ENCODE measurements at places on chromosomes 5 and 9.

GRCh38 chr9:99309141-99309939 is 87.3 kb downstream of the SEC61B start:
- no peak for DNase-seq

DNA sequence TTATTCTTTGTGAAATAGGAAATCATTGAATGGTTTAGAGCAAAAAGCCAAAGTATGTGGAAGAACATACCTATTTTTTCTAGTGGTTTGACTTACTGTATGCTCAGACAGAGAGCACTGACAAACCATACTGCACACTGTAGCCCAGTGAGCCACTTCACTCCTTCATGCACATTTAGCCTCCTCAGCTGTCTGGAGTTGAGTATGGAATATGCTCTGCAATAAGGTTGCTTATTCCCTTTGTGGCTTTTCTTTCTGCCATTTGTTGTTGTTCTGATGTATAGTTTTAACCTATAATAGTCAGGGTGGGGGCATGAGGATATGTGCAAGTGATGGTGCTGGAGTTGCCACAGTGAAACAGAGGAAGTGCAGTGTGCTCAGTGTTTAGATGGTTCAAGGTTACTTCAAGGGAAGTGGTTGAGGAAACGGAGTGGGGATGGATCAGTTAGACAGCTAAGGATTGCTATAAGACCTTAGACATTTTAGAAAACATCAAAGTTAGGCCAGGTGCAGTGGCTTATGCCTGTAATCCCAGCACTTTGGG is 100.7 kb downstream of the CDC42SE2 start:
- no peak for DNase-seq

- no peak for DNase-seq
Observed at GRCh38 chr5:109741390-109741789, 51.7 kb downstream of the MAN2A1 start.

- no peak for DNase-seq
Observed at GRCh38 chr5:82975396-82975795, 101.8 kb downstream of the TMEM167A start.

GRCh38 chr5:110663525-110663924 is 62.9 kb downstream of the TMEM232 start:
- DNase-seq = no peak

DNA sequence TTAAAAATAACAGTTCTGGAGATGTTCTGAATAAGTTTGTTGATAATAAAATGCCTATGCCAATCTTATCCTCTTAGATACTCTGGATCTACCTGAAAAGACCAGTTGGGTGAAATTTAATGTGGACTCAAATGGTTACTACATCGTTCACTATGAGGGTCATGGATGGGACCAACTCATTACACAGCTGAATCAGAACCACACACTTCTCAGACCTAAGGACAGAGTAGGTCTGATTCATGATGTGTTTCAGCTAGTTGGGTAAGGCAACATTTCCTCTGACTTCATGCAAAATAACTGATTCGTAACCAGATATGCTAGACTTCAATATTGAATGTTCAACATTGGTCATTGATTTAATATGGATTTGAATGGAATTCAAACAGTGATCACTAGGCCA is 27.0 kb downstream of the ERAP2 start:
- no peak for DNase-seq

- no peak for DNase-seq
Observed at GRCh38 chr5:131550606-131551005, 84.4 kb downstream of the RAPGEF6 start.

DNA sequence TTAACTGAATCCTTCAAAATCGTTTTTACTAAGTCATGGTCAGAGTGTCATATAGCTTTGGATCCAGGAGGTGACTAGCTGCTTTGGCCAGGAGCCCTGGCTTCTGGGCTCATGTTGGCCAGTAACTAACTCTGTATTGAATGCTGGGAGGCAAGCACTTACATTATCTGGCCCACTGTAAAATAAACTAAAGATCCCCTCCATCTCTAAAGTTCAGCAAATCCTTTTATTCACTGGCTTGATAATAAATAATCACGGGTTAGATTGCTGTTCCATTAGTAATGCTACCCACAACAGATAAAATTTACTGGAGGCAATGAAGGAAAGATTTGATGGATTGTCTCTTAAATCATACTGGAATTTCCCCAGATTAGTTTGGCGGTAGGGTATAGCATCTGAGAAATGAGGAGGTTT is 382.2 kb upstream of the TLE4 start:
- no peak for DNase-seq

- no peak for DNase-seq
Observed at GRCh38 chr9:74887041-74887980, at the start of gene TRPM6. TRPM6 (minus strand) TSS chr9:74887921; CDS start chr9:74887856, 65 bp downstream.

- no peak for DNase-seq
Observed at GRCh38 chr5:172534229-172535107, 80.1 kb upstream of the SH3PXD2B start.

DNA sequence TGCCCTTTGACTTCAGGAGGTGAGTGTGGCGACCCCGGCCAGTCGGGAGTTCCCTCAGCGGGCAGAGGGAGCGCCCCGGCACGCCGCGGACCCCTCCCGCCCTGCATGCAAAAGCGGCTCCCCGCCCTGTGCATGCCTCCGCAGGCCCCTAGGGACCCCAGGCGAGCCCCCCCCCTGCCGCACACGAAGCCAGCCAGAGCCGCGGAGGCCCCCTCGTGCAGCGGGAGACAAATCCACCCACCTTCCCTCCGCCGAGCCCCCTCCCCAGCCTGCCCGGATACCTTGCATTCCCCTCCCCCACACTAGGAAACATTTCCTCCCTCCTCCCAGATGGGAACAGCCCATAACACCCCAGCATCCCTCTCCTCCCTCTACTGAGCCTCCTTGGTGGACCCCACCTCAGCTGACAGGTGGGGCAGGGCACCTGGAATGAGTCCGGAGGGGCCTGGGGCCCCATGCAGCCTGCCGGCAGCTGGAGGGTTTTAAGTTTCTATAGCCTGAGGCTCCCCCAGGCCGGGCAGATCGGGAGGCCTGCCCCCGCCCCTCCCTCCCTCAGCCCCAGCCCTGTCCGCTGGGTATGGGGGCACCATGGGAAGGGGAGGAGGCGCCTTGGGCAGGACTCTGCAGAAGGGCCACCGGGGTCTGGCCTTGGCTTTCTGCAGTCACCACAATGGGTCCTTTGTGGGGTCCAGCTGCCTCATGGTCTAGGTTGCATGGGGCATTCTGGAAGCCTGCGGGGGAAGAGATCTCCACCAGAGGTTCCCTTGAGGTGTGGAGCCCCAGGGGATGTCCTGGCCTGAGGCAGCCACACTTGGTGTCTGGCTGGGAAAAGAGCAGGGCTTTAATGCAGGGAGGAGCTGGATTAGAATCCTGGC is 601 bp downstream of the ERGIC1 start:
- DNase-seq = no peak

DNA sequence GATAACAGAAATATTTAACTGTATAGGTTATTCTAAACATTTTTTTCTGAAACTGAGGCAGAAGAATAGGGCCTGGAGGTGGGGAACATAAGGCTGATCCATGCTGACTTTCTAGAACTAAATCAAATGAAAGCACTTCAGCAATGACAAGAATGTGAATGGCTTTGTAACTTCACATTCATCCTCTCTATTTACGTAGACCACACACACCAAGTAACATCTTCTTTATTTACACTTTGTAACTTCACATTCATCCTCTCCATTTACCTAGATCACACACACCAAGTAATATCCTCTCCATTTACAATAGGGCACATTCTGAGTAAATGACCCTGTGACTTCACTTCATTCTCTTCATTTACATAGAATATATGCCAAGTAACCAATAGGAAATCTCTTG is 251.8 kb upstream of the CDH9 start:
- DNase-seq = no peak

DNA sequence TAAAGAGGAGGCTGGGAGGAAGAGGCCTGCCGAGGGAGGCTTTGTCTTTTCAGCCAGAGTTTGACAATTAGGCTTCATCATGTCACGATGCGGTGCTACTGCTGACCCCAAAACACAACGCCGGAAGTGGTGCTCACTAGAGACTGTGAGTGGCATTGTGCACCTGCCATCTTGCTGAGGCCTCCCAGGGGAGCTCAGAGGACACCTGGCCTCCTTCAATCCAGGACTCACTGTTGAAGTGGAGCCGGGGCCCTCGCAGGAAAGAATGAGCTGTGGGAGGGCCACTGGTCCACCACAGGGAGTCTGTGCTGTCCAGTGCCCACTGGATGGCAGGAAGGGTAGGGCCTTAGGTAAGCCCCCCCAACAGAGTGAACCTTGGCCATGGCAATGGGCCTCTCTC is 12.7 kb upstream of the SLC25A48 start:
- DNase-seq = no peak

DNA sequence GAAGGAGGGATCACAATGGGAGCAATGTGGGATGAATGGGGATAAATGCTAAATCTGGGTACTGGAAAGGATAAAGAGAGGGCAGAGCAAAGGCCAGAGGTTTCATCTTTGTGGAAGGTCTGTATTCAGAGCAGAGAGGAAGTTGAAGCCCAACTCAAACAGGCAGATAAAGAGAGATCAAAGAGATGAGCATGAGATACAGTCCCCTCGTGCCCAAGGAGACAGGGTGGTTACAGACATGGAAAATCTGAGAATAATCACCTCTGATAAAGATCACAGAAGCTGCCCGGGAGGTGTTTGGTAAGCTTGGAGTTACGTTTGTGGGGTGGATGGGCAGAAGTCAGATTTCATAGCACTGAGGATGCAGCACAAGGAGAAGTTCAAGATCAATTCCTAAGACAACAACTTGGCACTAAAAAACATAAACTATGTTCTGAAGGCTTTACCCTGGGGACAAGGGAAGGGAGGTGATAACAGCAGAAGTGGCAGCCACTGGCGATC is 459 bp upstream of the ERAP2 start:
- DNase-seq = no peak

DNA sequence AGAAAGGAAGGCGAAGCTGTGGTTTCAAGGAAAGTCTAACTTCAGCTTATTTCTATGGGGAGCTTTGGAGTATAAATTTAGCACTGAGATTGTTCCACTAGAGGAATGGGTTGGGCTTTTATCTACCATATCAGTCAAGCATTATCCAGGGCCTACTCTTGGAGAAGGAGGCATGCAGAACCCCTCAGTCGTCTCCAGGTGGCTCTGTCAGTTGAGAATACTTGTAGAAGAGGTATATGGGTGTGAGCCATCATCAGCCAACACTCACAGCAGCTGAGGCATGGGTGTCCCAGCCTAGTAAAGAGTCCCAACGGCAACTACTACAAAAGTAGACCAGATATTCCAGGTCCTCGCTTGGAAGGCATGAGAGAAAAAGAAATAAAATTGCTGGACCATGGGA is 548.5 kb upstream of the GRAMD2B start:
- no peak for DNase-seq

DNA sequence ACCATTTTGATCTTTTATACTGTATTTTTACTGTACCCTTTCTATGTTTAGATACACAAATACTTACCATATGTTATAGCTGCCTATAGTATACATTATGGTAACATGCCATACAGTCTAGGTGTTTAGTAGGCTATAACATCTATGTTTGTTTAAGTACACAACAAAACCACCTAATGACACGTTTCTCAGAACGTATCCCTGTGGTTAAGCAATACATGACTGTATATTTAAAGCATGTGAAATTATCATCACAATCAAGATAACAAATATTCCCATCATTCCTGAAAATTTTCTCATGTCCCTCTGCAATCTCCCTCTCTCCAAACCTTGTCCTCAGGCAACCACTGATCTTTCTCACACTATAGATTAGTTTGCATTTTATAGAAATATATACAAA is 66.4 kb upstream of the SUSD1 start:
- DNase-seq = no peak

DNA sequence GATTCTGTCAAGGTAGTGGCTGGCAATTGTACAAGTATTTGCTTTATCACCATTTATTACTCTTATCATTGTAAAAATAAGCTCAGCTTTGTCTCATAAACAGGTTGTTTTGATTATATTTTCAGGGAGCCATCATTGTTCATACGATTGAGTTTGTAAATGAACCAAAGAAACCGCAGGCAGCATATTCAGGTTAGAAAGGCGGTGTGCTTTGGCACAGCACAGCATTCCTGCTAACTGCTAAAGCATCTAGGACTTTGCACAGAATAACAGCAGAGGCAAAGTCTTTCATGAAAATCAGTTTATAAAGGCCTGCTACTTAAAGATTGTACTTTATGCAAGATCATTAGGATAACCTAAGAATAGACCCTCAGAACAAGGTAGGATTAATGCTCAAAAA is 281.5 kb upstream of the SLC24A2 start:
- DNase-seq = no peak

DNA sequence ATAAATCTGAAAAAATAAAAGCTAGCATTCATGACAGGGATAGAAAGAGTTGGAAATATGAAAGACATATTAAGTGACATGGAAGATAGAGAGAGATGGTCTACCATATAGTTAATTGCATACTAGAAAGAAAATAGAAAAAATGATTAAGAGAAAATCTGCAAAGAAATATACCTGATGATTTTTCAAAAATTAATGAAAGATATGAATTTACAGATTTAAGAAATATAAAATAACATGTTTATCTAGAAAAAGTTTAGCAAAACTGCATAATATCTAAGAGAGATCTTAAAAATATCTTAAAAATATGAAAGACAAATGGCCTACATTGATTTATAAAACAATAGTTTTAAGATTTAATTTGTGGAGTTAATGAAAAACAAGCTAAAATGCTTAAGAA is 219.1 kb upstream of the RPS23 start:
- DNase-seq = no peak

DNA sequence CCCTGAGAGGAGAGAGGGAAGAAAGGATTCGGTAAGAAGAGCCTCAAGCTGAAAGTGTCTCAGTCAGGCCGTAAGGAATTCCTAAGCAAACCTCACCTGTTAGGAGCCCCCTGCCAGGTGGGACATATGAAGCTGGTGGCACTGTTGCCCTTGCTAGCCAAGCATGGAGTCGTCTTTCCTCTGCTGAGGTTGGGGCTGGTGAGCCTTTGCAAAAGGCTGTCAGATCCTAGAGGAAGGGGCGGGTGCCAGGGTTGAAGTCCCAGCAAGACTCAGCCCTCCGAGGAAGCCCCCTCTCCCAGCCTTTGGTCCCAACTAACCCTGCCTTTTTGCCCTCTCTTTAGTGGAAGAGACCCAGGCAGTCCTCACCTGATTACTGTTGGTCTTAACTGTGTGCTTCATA is 5.5 kb upstream of the SMIM32 start:
- no peak for DNase-seq
